ENCODE measurements at places on chromosomes 12 and 14. TPM values are rescaled to one million over a fixed set of nuclear protein-coding genes. Genes with fewer than 3 reads are reported as not detected.

The CELA1 gene
- not detected for total RNA-seq

The PRPH gene
- not detected for total RNA-seq

The SAMD15 gene
- total RNA-seq, result 0.39 TPM

The CLEC4D gene
- not detected for total RNA-seq

The GATC gene
- total RNA-seq, result 22.9 TPM

The ACIN1 gene
- total RNA-seq, result 53.3 TPM

Measured in epithelial cell of alveolus of lung (primary cell).